ENCODE measurements at places on chromosomes 12 and 14.

GRCh38 chr14:55059333-55059732 lies 7.9 kb downstream of the MAPK1IP1L start:
- DNase-seq, result no peak

- no peak for DNase-seq
Measured at GRCh38 chr12:12563290-12563928, 746 bp upstream of the DUSP16 start.

- DNase-seq, result no peak
Measured at GRCh38 chr12:38386205-38386985, 69.8 kb downstream of the ALG10B start.

- DNase-seq, result no peak
Measured at GRCh38 chr12:63826006-63826585, 18.4 kb upstream of the SRGAP1 start.

- DNase-seq, result no peak
Measured at GRCh38 chr12:29238822-29239291, 89.8 kb downstream of the FAR2 start.

All from memory B cell (primary cell).